ENCODE measurements at places on chromosomes 7 and 10.
A peak's percentile ranks its signal among the peaks of the same experiment; 100 is the strongest.

- peak; percentile 51 for DNase-seq
Measured at GRCh38 chr7:51313738-51314425, 2.7 kb downstream of the COBL start.

- no peak for DNase-seq
Measured at GRCh38 chr10:114515298-114515914, 111.1 kb upstream of the AFAP1L2 start.

DNA sequence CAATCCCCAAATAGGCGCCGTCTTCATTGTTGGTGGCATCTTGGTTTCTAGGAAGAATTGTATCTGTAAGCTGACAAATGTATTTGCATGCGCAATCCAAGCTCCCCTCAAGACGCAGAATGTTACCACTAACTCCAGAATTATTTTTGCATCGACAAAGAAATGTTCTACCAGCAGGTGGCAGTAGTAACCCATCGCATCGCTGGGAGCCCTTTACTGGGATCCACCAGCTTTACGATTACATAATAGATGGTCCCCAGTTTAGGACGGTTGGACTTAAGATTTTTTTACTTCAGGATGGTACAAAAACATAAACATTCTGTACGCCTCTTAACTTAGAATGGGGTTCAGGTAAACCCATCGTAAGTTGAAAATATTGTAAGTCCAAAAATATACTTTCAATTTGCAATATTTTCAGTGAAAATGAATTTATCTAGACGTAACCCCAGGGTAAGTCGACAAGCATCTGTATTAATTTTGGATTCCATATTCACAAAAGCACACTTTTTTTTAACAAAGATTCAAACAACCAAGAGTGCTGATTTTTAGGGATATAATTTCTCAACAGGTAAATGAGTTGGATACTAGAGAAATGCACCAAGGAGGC lies 114.0 kb upstream of the COBL start:
- DNase-seq, result peak; percentile 70

GRCh38 chr10:21733710-21734109 lies 199.7 kb downstream of the MLLT10 start:
- peak; percentile 27 for DNase-seq

DNA sequence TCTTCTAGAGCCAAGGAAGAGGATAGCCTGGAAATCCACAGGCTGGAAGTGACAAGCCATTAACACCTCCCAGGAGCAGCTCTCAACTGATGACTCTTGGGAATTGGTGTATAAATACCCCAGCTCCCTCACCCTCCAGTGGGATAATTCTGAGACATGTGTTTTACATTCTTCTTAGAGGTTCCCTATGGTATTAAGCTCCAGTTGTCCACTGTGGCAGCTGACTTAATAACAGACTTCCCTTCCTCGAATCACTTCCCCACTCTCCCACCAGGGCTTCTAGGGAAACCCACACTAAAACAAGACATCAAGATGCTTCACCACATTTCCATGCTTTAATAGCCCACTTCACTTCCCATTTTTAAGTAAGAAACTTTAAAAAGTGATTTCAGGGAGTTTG lies 47.2 kb downstream of the FAM107B start:
- DNase-seq, result no peak

DNA sequence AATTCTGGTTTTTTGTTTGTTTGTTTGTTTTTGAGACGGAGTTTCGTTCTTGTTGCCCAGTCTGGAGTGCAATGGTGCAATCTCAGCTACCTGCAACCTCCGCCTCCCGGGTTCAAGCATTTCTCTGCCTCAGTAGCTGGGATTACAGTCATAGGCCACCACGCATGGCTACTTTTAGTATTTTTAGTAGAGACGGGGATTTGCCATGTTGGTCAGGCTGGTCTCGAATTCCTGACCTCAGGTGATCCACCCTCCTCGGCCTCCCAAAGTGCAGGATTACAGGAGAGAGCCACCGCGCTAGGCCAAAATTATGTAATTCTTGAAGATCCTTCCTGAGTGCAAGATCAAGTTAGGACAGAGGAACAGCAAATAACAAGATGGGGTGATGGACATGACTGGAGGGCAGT lies 719 bp downstream of the ZNF33B start:
- DNase-seq, result no peak

- no peak for DNase-seq
Measured at GRCh38 chr7:131683536-131684125, 127.2 kb upstream of the PODXL start.

- no peak for DNase-seq
Measured at GRCh38 chr7:114959931-114960330, 38.0 kb downstream of the MDFIC start.

GRCh38 chr10:452512-453426 lies 236.7 kb downstream of the DIP2C start:
- no peak for DNase-seq

GRCh38 chr7:116652793-116653192 lies 19.2 kb upstream of the MET start:
- no peak for DNase-seq

- peak; percentile 83 for DNase-seq
Measured at GRCh38 chr7:47314728-47315607, 266.9 kb downstream of the TNS3 start.

- no peak for DNase-seq
Measured at GRCh38 chr7:159151231-159151630, 6.6 kb upstream of the VIPR2 start.

DNA sequence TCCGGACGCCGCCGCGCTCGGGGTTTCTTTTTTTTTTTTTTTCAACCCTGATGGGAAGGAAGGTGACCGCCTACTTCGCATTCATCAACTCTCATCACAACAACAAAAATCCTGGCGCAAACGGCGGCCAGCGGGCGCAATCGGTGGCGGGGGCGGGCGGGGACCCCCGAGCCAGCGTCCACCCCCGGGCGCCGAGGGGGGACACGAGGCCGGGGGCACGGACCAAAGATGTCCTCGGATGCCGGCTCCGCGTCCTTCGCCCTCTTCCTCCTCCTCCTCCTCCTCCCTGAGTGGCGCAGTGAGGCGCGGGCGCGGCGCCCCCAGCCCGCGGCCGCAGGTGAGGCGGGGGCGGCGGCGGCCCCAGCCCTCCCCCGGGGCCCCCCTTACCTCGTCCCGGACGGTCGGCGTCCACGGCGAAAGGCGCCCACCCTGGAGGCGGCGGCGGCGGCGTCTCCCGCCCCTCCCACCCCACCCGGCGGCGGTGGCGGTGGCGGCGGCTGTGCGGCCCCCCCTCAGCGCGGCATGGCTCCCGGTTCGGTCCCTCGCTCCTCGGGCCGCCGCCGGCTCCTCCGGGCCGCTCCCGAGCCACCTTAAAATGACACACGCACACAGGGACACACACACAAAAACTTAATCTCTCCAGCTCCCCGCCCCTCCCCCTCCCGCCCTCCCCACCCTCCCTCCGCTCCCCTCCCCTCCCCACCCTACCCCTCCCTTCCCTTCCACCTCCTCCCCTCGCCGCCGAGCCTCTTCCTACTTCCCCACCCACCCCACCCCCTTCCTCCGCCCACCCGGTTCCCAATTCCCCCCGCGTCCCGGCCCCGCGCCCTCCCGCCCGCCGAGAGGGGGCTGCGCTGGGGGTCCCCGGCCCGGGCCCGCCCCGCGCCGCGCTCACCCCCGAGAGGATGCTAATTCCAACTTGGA lies at the start of gene CTBP2:
Gene CTBP2, minus strand, starts transcription at position 632 of the 924 bp plus-strand sequence.
- peak; percentile 63 for DNase-seq

DNA sequence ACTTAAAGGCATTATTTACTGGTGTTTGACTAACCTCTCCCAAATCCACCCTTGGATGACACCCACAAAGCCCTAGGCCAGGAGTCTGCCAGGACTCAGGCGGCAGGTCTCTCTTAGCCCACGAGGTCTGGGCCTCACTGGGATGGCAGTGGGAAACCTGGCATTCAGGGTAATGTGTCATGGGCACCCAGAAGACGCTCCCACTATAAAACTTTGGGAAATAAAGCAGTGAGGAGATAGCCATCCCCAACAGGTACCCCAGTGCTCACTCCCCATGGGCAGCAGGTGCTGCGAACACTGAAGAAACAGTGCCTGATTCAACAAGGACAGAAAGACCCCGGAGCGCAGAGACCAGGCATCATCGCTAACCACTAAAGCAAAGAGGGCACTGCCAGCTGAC lies 14.4 kb upstream of the PTPRN2 start:
- no peak for DNase-seq

DNA sequence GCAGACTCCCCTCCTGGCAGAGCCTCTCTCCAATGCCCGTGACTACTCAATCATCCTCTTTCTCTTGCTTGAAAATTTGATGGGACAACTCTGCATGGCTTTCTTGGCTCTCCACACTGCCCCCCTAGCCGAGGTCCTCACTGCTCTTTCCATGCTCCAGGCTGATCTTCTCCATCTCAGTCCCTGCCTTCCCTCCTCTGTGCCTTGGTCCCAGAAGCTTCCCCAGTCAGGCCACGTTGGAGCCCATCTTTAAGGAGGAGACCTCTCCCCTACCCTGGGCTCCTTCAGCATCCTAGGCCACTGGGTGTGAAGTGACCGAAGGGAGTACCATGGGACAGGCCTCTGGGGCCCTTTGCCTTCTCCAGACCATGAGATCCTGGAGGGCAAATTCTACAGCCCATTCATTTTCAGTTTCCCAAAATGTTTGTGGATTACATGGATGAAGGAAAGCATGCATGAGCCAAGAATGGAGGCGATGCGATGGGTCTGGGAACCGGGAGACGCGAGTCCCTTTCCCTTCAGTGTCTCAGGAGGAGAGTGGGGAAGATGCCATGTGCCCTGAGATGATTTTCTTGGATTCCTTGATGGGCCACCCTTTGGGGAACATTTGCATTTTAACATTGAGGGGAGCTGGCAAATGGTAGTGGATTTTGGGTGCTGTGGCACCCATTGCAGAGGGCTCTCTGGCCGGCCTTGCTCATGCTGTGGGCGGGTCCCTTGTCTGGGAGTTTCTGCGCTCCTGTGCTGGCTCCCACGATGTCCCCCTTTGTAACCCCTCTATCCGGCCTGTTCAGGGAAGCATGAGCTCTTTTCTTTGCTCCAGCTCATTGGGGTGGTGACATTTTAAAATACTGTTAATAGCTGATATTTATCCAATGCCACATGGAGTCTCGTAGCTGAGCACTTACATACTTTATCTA lies 376.6 kb downstream of the RPS24 start:
- no peak for DNase-seq

GRCh38 chr7:137360087-137360679 lies 16.6 kb upstream of the PTN start:
- DNase-seq, result no peak

GRCh38 chr10:124621637-124622036 lies 122.5 kb downstream of the FAM53B start:
- DNase-seq, result peak; percentile 83

DNA sequence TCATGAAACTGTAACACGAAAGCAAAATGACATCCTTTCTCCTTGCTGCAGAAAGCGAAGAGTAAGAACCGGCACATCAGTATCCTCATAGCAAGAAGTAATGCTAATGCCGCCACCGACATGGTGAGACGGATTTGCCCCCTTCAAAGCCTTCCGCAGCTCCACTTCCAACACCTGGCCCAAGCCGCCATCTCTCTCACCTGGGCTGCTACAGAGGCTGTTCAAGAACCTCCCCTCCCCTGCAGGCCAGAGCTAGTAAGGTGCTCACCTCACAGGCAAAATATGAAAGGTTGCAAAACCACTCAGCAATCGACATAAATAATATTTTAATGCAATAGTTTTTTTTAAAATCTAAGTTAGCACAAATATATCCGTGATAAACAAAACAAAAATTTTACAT lies 123.9 kb upstream of the FRMD4A start:
- no peak for DNase-seq

DNA sequence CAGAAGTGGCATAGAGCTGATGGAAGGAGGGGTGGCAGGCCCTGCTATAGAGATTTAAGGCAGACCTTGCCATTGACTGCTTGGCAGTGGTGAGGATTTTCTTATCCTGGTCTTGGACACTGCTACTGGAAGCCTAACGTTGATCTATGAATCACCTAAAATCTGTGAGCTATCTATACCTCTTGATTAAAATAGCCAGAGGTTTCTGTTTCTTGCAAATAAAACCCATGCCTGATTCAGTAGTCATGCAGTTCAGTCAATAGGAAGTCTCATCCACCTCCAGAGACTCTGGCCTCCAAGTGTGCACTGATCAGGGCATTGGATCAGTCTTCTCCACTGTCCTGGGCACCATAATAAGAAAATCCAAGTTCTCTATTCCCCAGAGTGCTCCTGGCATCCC lies 286.5 kb downstream of the PTEN start:
- no peak for DNase-seq

- DNase-seq, result no peak
Measured at GRCh38 chr10:2214092-2214491, 476.8 kb upstream of the ADARB2 start.

GRCh38 chr10:89662596-89662995 lies 17.6 kb upstream of the PANK1 start:
- no peak for DNase-seq

DNA sequence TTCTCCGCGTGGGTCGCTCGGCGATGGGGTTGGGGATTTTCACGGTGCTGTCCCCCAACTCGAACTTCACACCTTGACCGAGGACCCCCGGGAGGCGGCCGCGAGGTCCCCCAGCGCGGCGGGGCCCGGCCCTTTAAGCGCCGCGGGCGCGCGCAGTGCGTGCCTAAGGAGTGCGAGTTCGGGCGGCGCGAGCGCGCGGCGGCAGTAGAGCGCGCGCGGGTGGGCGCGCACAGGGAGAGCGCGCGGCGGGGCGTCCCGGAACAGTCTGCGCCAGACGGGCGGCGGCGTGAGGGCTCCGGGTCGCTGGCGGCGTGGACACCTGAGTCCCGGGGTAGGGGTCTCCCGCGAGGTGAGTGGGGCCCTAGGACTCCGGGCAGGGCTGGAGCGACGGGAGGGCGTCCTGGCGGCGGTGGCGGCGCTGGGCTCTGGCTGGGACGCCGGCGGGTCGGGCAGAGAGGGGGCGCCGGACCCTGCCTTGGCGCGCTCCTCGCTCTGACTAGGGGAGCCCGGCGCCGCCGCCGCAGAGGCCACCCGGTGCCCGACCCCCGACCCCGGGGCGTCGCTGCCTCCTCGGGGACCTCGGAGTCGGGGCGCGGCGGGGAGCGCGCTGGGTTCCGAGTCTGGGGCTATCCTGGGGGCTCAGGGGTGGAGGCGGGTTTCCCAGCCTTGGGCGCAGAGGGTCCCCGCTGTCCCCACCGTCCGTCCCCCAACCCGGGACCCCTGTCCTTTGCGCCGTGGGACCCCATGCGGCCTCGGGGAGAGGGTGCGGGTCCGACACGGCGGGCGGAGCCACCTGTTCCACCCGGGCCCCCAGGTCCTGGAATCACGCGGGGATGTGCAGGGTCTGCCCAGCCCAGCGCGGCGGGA lies at the start of gene PROSER2:
Gene PROSER2, plus strand, starts transcription at position 235 of the 867 bp plus-strand sequence. CDS start 28,722 bp downstream, outside the sequence.
- peak; percentile 35 for DNase-seq

DNA sequence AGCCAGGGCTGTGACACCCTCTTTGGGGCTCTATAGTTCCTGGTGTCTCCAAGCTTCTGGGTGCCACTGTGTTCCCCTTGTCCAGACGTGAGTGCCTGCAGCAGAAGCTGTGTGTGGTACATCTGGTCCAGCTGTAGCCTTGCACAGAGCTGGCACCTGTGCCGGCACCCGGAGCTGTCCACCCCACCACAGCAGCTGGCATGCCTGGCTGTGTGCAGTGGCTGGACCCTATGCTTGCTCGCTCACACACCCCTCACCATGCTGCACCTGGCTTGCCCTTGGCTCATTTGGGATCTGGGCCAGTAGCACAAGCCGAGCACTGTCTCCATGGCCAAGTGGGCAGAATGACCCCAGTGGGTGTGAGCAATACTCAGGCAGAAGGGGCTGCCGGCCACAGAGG lies 10.6 kb downstream of the DNAJB9 start:
- DNase-seq, result no peak

- DNase-seq, result peak; percentile 20
Measured at GRCh38 chr7:105826143-105826542, 50.3 kb downstream of the ATXN7L1 start.
